ENCODE measurements at places on chromosomes 6 and 20.
A peak's percentile ranks its signal among the peaks of the same experiment; 100 is the strongest.

GRCh38 chr20:40980106-40980827 lies 48.4 kb upstream of the TOP1 start:
- DNase-seq, result no peak

GRCh38 chr6:90375681-90376439 lies 79.2 kb upstream of the BACH2 start:
- DNase-seq, result no peak

- DNase-seq, result no peak
Measured at GRCh38 chr6:110105296-110105695, 74.2 kb downstream of the WASF1 start.

DNA sequence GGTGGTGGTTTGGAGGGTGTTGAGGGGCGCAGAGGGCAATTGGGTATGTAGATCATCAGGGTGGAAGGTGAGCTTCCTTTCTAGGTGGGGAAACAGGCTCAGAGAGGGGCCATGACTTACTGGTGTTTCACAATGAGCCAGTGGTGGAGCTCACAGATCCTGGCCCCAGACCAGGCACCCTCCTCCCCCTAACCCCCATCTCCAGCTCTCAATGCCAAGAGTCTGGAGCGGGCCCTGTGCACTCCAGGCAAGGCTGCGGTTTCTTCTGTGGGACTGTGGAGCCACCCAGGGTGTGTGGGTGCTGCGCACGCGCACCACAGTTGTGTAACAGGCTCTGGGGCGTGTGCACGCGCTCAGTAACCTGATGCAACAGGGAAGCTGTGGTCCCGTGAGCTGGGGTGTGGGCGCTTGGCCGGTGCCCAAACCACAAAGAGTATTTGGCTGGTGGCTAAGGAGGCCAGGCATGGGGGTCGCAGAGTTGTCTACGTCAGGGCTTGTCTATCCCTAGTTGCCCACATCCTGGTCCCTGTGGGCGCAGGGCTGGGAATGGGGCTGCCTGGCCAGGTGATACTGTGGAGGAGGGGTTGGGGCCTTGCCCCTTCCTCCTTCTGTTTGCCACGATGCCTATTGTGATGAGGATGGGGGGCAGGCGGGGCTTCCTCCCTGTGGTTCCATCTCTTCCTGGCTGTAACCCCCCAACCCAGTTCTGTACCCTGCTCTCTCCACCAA lies 37.5 kb upstream of the MRPS18A start:
- peak; percentile 24 for DNase-seq

DNA sequence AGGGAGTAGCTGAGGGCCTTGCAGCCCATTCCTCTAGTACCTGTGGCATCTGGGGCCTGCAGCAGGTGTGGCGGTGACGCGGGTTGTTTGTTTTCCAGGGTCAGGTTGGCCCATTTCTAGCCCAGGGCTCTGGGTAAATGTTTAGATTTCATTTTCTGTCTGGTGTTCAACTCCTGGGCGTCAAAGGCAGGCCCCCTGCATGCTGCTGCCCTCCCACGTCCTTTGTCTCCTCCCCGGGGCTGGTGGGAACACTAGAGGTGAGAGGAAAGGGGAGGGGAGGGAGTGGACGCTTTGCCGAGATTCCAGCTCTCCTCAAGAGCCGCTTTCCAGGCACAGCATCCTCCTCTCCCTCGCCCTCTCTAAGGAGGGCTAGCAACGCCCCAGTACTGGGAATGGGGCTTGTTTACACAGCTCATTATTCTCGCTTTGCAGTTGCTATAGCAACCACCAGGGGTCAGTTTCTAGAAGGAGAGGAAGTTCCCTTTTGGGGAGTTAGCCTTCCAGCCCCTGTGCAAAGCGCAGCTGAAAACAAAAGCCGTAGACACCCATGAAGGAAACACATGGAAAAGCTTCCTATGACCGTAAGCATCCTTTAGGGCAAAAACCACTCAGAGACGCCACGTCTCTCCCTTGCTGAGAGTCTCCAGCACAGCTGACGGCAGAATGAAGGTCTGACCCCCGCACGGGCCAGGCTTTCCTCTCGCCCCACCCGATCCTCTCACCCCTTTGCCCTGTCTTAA lies 170.6 kb downstream of the LY86 start:
- DNase-seq, result no peak

- no peak for DNase-seq
Measured at GRCh38 chr20:51169813-51170212, 146.9 kb upstream of the KCNG1 start.

DNA sequence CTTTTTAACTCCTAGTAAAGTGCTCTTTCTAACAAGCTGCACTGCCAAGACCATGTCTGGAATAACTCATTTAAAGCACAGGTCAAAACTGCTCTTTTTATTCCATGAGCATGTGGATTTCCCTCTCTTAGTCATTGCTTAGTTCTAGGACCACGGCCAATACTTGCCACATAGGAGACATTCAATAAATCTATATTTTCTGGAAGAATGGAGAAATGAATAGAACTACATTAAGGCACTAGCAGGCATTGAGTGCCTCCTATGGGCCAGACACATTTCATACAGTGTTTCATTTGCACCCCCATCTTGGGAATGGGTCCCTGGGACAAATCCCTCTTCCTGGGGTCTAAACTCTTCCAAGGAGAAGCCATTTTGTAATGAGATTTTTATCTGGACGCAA lies 552.8 kb upstream of the CITED2 start:
- no peak for DNase-seq

All from stimulated activated CD8-positive, alpha-beta memory T cell treated with anti-CD3 and anti-CD28 coated beads, Interleukin-2, amount 100 ng/mL, for 1 hour (primary cell).